Spleen (tissue), 13 donors: ENCODE measurements at places on chromosomes 2 and 18.
A peak's percentile ranks its signal among the peaks of the same experiment; 100 is the strongest.

DNA sequence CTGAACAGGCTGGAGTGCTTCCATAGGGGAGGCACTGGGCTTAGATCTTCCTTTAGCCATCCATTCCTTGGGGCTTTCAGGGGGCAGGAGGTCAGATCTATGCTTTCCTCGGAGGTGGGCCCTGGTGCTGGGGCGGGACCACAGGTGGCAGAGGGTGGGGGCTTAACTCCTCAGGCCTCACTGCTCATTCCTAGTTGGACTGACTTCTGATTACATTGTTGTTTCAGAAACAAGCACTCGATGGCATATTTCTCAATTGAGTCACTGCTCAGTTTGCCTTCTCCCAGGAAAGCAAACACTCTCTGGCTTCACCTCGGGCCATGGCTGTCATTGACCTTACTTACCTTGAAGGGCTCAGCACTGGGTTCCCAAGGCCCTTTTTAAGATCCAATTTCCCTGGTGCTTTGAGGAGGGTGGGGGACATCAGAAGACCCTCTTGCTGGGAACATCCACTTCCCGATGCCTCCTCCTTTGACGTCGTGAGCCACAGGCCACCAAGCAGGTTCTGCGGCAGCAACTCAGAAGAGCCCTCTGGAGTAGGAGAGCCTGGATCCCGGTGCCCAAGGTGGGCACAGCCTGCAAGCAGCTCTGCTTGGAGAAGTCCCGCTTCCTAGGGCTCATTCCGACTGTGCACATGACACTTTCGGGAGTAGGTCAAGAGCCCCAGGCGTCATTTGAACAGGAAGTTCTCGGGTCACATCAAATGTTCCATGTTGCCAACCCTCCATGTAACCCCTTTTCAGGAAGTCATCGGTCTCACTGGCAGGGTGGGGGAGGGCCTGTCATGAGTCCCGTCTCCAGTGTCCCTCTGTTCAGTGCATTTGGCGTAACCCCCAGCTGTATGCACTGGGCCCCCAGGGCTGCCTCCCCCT lies 40.6 kb downstream of the SDC1 start:
- peak; percentile 36 for DNase-seq

GRCh38 chr2:181036848-181037603 lies 56.6 kb downstream of the UBE2E3 start:
- no peak for DNase-seq

DNA sequence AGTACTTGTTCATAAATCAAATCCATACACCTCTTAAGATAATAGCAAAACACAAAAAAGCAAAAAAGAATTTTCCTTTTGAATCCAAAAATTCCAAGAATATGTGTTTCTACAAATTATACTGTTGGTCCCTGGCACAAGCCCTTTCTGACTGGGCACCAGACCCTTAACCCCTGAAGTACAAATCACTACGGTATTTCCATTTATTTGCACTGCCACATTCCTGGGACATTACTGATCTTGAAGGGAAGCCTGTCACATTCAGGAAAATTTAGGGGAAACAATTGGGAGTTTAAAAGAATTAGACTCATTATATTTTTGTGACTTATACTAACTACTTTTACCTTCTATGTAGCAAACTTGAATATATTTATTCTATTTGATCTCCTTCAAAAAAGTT lies 98.8 kb downstream of the ZNF521 start:
- DNase-seq = no peak

- no peak for DNase-seq
Measured at GRCh38 chr2:64533882-64534281, 9.8 kb downstream of the AFTPH start.

GRCh38 chr2:161424891-161425727 lies 9.0 kb downstream of the TBR1 start:
- no peak for DNase-seq

- no peak for DNase-seq
Measured at GRCh38 chr2:205763708-205764211, 81.5 kb downstream of the NRP2 start.

DNA sequence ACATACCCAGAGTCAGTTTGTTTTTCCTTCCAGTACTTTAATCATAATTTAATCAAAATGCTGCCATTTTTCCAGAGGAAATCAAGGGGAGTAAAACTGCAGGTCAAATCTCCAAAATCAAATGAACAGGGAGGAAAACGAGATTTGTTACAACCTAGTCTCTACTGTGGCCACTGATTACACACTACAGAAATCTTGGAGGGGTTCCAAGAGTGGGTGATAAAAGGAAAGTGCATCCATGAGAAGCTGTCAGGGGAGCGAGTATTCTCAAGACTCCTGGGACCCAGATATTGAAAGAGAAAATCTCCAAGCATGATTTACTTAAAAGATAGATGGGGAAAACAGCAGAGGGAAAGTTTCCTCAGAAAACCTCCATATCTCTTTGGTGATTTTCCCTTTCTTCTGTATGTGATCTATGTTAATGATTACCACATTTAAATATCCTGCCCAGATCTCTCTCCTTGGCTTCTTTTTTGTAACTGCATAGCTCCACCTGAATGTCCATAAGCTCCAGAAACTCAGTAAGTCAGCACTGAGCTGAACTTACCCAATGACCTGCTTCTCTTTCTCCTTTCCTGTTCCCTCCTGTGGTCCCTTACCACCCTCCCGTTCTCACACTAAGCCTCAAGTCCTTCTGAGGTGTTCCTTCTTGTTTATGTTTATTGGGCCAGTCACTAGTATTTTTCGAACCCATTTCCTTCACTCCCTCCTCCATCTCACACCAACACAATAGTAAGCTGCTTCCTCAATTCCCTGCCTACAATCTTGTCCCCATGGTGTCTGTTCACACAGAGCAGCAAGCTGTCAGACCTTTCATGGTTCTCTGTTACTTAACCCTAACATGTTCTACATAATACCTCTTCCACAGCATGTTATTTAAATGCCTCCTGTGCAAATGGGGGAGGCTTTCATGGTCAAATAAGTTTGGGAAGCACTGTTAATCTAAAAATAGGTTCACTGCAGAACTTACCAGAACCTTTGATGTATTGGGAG lies 73.9 kb upstream of the TWSG1 start:
- DNase-seq = no peak

GRCh38 chr2:110838657-110839384 lies 106.4 kb downstream of the ACOXL start:
- DNase-seq = no peak

- DNase-seq = no peak
Measured at GRCh38 chr2:149463328-149464002, 124.1 kb downstream of the MMADHC start.

DNA sequence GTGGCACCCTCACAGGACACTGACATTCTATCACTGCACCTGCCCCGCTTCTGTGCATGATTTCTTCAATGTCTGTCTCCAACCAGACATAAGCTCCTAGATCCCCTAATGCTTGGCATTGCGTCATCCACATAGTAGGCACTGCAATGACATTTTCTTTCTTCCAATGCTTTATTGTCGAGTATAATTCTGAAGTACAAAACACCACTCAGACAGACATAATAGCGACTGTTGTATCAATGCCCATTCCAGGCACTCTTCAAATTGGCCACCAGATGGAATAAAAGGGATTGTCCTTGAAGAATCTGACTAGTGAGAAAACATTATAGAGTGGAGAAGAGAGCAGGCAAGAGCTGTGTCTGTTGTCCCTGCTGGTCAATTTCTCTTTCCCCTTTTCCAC lies 89.0 kb downstream of the LPIN1 start:
- DNase-seq = no peak

GRCh38 chr2:177852389-177852788 lies 220.2 kb downstream of the PDE11A start:
- no peak for DNase-seq

GRCh38 chr2:219484343-219485200 lies 14.1 kb upstream of the GMPPA start:
- DNase-seq = no peak

DNA sequence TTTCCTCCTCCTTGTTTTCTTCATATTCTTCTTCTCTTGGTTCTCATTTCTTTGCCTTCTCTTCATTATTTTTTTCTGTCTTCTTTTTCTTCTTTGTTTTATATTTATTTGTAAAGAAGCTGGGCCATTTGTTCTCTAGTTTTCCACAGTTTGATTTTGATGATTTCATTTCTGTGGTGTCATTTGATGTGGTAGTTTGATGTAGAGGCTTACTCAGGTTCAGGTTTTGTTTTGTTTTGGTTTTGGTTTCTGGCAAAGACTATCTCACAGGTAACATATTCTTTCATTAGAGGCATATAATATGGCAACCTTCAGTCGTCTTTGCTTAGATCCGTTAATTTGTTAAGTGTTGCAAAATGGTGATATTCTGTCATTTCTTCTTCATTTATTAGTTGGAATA lies 75.3 kb downstream of the BABAM2 start:
- DNase-seq = no peak

GRCh38 chr2:47429795-47430194 lies 26.8 kb downstream of the MSH2 start:
- no peak for DNase-seq

GRCh38 chr18:56096861-56097260 lies 508.9 kb upstream of the TCF4 start:
- DNase-seq = no peak
